SIG-M5 (cell line): ENCODE measurements at places on chromosomes 16 and 17.

GRCh38 chr16:86180244-86180643 is 281.3 kb downstream of the IRF8 start:
- no peak for DNase-seq

DNA sequence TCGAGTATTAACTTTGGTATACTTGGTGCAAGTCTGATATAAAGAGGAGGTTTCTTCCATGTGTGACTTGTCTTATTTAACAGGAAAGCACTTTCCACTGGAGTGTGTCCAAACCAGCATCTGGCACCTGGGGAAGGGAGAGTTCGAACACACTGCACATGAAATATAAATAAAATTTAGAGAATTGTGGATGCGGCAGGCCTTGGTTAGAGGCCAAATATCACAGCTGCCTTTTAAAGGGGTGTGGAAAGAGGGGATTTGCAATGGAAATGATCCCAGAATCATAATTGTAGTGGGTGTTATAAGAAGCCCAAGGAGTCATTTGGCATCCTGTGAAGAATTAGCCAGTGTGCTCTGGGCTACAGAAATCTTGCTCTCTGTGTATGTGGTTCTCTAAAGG is 4.3 kb upstream of the NXN start:
- DNase-seq, result no peak

- DNase-seq, result no peak
Observed at GRCh38 chr16:27642756-27643155, 92.8 kb downstream of the KATNIP start.

GRCh38 chr17:1829592-1830257 is at the start of the genes RPA1 and SMYD4:
Gene RPA1, plus strand, starts transcription at chr17:1830005. Its CDS starts 89 bp downstream, at chr17:1830094.
Gene SMYD4, minus strand, starts transcription at chr17:1829902. Its CDS starts 1,908 bp downstream, at chr17:1827994.
- DNase-seq, result no peak

- no peak for DNase-seq
Observed at GRCh38 chr16:57556941-57557541, 14.6 kb downstream of the ADGRG5 start.

GRCh38 chr17:12769981-12770380 is 19.3 kb upstream of the ARHGAP44 start:
- DNase-seq, result no peak

DNA sequence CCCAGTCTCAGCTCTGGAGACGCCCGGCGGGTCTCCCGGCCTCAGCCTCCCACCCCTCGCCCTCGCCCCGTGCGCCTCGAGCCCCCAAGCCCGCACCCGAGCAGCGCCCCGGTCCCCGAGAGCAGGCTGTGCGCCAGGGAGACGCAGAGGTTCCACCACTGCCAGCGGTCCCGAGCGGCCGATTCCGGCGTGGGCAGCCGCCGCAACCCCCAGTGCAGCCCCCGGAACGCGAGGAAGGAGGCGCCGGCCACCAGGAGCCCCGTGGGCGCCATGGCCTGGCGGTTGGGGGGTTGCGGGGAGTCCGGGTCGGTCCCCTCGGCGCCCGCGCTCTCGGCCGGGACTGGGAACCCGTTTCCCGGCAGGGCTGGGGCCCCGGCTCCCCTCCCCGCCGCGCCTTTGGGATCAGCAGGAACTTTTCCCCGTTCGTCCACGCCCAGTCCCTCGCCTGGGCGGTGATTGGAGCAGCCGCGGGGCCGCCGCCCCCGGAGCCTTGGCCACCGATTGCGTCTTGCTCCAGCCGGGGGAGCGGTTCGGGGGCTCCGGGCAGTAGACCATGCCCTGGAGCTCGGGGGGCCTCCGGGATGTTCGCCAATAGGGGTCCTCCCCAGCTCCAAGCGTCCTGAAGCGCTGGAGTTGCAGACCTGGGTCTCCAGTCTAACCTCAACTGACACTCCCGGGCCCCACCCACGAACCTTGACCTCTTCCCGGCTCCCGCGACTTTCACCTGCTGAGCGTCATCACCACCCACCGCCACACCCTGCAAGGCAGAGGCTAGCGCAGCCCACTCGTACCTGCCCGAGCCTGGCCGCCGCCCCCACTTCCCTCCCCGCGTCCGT is at the start of gene TLCD2:
Gene TLCD2 (minus strand): TSS at position 407 of the 836 bp plus-strand sequence. CDS start 135 bp downstream, at position 272.
- DNase-seq, result no peak

GRCh38 chr16:89371968-89372634 is 118.3 kb downstream of the ANKRD11 start:
- no peak for DNase-seq

DNA sequence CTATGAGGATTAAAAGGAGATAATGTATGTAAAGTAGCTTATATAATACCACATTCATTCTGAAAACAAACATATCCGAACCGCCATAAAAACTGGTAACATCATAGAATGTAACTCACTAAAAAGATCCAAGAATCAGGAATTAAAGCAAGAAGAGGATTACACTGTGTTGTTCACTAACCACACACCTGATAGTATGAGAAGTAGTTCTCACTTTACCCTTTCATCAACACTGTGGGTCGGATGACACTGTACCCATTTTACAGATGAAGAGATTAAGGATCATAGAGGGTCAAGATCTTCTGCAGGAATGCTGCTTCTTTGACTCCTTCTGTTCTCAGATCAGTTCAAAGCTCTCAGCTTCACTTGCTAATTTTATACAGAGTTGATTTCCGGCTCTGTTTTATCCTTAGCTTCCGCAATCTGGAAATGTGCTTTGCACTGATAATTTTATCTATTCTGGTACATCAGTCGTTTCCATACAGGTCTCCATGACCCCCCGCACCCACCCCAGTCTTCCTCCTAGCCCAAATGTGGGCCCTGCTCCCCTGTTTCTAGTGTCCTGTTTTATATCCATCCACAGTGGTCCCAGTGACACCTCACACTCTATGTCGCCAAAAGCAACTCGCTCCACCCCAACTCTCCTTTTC is 288.6 kb upstream of the CCL2 start:
- no peak for DNase-seq

- no peak for DNase-seq
Observed at GRCh38 chr17:29133121-29133713, 47.0 kb downstream of the MYO18A start.

DNA sequence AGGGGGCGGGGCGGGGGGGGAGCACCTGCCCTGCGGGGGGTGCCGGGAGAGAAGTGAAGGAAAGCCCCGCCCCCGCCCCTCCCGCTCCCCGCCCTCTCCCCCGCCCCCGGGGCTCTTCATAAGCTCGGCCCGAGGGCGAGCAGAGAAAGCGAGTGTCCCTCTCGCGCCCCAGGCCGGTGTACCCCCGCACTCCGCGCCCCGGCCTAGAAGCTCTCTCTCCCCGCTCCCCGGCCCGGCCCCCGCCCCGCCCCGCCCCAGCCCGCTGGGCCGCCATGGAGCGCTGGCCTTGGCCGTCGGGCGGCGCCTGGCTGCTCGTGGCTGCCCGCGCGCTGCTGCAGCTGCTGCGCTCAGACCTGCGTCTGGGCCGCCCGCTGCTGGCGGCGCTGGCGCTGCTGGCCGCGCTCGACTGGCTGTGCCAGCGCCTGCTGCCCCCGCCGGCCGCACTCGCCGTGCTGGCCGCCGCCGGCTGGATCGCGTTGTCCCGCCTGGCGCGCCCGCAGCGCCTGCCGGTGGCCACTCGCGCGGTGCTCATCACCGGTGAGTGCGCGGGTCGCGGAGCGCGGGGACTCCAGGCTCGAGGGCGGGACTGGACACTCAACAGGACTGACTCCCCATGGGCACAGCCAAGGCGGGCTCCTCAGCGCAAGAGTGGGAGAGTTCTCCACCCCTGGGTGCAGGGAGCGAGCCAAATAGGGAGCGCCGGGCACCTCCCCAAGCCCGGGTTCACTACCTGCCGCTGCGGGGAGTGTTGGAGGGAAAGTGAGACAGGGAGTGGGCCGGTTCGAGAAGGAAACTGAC is at the start of gene HSD11B2:
Gene HSD11B2 (plus strand): TSS at position 145 of the 798 bp plus-strand sequence. CDS start 128 bp downstream, at position 273.
- no peak for DNase-seq

DNA sequence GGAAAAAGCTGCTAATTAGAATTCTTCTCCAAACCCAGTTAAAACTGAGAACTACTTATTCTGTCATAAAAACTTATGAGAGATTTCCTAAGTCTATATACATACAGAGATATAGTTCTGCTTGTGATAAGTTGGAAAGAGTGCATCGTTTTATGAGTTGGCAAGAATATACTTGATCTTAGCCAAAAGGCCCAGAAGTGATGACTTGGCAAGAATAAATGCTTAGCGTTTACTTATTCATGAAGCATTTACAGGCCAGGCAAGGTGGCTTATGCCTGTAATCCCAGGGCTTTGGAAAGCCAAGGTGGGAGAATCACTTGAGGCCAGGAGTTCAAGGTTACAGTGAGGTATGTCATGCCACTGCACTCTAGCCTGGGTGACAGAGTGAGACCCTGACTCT is 81.7 kb downstream of the CYB561 start:
- DNase-seq, result no peak

DNA sequence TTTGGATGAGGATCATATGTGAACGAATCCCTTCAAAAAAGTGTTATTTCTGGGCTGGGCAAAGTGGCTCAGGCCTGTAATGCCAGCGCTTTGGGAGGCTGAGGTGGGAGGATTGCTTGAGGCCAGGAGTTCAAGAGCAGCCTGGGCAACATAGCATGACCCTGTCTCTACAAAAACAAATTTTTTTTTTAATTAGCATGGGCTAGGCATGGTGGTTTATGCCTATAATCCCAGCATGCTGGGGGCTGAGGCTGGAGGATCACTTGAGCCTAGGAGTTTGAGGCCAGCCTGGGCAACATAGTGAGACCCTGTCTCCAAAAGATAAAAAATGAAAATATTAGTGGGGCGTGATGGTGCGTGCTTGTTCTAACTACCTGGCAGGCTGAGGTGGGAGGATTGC is 4.6 kb downstream of the TAOK1 start:
- DNase-seq, result no peak

GRCh38 chr16:22358000-22358399 is 16.4 kb downstream of the CDR2 start:
- DNase-seq, result no peak

DNA sequence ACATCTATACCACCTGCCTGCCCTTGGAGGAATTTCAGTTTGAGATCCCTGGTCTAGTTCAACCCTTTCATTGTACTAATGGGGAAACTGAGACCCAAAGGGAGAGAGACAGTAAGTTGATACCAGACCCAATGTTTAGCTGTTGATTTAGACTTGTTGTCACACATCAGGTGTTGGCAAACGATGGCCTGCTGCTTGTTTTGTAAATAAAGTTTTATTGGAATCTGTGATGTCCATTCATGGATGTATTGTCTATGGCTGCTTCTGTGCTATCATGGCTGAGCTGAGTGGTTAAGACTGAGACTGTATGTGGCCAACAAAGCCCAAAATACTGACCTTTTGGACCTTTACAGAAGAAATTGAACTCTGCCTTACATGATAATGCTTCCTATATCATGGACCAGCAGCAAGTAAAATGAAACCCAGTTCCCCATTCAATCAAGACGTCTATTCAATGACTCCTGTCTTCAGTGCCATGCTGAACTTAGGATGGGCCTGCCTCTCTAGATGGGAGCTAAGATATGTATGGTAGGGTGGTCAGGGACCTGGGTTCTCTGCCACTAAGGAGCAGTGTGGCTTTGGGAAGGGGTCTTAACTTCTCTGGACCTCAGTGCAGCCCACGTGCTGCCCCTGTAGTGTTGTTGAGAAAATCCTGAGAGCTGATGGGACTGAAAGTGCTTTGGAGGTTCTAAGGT is 111.0 kb downstream of the IRX5 start:
- no peak for DNase-seq

DNA sequence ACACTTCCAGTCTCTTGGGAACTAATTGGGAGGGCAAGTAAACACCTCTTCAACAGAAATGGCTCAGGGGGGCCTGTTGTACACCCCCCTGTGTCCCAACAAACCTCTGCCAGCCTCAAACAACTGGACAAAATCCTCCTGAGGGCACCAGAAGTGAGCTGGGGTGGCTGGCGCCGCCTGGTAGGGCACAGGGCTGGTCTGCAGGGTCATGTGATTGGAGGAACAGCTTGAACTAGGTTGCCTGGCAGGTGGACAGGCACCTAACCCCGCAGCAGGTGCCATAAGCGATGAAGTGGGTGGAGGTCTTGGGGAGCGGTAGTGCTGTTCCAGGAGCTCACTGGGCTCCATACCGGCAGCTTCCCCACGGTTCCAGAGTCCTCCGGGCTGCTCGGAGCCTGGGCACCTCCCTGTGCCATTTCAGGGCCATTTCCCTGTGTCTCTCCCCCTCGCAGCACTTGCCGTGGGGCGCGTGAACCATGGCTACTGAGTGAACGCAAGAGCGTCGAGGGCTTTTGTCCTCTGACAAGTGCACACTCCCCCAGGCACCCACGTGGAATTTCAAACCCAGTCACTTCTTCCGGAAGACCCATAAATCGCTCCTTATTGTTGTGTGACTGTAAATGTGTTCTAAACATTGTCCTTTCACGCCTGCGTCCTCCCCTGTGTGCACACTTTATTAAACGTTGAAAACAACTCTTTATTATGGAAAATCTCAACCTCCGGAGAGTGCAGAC is 101.5 kb downstream of the SEC14L1 start:
- no peak for DNase-seq

DNA sequence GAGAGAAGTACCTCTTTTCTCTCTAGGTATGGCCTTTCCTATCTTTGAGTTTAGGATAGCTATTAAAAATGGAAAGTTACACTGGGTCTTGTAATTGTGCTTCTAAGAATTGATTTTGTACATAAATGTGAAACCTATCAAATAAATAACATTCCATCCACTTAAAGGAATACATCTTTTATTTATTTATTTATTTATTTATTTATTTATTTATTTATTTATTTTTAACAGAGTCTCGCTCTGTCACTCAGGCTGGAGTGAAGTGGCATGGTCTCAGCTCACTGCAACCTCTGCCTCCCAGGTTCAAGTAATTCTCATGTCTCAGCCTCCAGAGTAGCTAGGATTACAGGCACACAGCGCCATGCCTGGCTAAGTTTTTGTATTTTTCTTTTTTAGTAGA is 1114.0 kb upstream of the EEF2KMT start:
- no peak for DNase-seq

- DNase-seq, result no peak
Observed at GRCh38 chr16:81238296-81239011, at the start of gene BCO1. Gene BCO1, plus strand, starts transcription at chr16:81238689. Its CDS starts 220 bp downstream, at chr16:81238909.

GRCh38 chr16:71846431-71846830 is 655 bp downstream of the ATXN1L start:
- no peak for DNase-seq
